ENCODE measurements at places on chromosomes 3 and 15. TPM values are rescaled to one million over a fixed set of nuclear protein-coding genes. Genes with fewer than 3 reads are reported as not detected.

HRH1 gene
- total RNA-seq = 2.3 TPM

DNA sequence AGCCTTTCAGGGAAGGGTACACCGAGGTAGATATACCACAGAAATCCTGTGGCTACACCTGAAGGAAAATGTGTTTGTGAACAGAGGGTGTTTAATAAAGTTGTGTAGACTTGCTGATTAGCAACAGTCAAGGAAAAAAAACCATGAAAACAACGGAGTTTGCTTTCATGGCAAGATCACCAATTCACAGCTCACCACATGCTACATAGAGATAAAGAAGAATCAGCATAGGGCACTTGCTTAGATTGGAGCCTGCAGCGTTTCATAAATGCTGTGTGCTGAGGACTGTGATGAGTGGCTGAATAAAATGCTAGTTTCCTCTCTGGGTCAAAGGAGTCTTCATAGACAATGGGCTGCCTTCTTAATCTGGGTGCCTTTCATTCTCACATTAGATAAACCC is 257.6 kb downstream of the SLC9A9 start:
- DNase-seq = no peak

- no peak for DNase-seq
Observed at GRCh38 chr3:173893066-173893465, 495.5 kb downstream of the NLGN1 start.

DNA sequence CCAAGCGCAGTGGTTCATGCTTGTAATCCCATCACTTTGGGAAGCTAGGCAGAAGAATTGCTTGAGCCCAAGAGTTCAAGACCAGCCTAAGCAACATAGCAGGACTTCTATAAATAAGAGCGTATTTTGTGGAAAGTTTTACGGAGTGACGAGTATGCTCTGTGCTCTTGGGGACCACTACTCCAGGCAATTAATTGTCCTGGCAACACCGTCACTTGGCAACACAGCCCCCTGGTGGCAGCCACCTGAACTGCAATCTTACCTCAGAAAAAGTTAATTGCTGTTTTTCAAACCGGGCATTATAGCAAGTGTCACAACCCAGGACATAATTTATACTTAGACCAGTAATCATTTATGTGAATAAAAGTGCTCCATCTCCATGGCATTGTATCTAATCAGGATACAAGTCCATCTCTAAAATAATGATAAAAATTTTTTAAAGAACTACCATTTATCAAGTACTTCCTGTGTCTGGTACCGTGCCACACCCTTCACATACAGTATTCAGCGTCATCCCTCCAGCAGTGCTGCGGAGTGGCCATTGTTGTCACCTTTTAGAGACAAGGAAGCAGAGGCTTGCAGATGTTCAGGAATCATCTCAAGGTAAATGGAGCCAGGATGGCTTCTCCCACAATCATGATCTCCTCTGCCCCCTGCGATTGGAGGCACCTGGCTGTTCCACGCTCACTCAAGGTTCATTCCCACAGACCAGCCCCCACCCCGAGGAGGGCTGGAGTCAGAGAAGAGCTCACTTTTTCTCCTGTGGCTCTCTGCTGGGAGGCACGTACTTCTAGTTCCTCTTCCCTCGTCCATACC is 34.5 kb downstream of the PLA2G4D start:
- DNase-seq = peak; percentile 80

- peak; percentile 53 for DNase-seq
Observed at GRCh38 chr3:152574461-152575079, 260.4 kb upstream of the P2RY1 start.
